ENCODE measurements at places on chromosomes 11 and 22.
A peak's percentile ranks its signal among the peaks of the same experiment; 100 is the strongest.

GRCh38 chr11:116837231-116838091 lies at the start of gene APOA1:
TSS of gene APOA1 (minus strand) at chr11:116837622. CDS start at chr11:116837387, 235 bp downstream.
- peak; percentile 83 for DNase-seq

- no peak for DNase-seq
Measured at GRCh38 chr11:64285885-64286800, 495 bp downstream of the GPR137 start.

DNA sequence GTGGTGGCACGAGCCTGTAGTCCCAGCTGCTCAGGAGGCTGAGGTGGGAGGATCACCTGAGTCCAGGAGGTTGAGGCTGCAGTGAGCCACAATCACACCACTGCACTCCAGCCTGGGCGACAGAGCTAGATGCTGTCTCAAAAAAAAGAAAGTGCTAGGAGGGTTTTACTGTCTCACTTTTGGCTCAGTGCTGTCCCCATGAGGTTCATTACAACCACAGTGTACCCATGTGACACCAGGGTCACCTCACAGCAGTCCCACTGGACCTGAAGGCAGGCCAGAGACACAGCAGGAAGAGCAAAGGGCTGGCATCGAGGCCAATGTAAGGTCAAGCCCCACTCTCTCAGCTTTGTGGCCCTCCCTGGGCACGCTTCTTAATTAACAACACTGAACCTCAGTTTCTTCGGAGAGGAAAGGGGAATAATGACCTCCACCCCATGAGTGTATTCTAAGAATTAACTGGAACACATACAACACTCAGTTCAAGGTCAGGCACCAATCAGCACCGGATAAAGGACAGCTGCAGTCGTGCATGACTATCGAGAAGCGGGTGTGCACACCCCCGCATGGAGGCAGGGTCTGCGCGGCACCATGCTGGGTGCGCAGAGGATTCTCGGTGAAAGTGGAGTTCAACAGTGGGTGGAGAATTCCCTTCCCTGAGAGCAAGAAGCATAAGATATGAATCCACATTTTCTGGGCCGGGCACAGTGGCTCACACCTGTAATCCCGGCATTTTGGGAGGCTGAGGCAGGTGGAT lies 30.9 kb upstream of the BAIAP2L2 start:
- DNase-seq = no peak

GRCh38 chr11:128405714-128406662 lies 181.4 kb downstream of the ETS1 start:
- peak; percentile 68 for DNase-seq

DNA sequence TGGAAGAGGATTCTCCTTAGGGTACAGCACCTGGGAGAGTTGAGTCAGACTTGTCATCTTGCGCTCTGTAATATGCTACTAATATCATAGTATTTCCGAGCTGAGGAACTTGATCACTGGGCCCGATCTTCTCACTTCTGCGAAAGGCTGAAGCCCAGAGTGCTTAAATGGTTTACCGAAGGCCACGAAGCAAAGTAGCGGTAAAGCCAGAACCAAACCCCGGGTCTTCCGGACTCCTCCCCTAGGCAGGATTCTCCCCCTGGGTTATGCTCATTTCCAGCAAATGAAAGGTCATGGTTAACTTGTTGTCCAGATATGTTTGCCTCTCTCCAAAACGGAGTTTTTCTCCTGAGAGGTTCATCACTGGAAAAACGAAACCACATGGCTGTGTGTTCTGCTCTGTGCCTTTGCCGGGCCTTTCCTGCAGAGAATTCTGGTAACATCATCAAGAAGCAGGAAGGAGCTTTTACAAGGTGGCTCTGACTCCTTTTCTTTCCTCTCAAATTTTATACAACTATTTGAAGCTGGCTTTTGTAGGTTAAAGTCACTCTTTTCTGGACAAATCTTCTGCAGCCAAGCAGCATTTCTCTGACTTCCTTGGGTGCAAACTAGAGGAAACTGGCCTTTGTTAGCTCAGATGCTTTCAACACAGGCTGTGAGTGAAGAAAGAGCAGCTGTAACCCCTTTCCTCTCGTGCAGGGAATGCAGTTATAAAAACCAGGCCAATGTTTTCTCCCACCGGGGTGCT lies 35.5 kb downstream of the UBASH3B start:
- DNase-seq = no peak

GRCh38 chr11:43035086-43035485 lies 276.7 kb upstream of the API5 start:
- DNase-seq = peak; percentile 65

GRCh38 chr11:80822308-80822707 lies 1381.5 kb upstream of the TENM4 start:
- no peak for DNase-seq

DNA sequence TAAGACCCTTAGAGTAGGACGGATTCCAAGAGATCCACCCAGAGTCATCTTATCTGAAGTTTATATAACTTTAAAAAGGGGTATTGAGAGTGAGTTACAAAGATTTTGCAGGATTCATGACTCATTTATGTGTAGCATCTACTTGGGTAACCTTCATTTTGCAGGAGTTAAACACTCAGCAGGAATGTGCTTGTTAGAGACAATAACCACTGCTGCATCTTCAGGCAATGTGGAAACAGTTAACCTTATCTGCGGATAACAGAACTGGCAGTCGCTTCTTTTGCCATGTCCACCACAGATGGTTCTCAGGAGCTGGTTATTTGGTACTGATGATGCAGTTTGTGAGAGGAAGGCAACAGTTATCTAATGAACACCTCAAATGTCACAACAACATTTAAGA lies 417.9 kb upstream of the DDI1 start:
- no peak for DNase-seq

- DNase-seq = no peak
Measured at GRCh38 chr22:30121960-30122359, 41.7 kb downstream of the HORMAD2 start.

GRCh38 chr11:97143463-97143862 lies 753.6 kb downstream of the JRKL start:
- DNase-seq = no peak

GRCh38 chr11:3184732-3185347 lies 19.7 kb upstream of the OSBPL5 start:
- DNase-seq = no peak

DNA sequence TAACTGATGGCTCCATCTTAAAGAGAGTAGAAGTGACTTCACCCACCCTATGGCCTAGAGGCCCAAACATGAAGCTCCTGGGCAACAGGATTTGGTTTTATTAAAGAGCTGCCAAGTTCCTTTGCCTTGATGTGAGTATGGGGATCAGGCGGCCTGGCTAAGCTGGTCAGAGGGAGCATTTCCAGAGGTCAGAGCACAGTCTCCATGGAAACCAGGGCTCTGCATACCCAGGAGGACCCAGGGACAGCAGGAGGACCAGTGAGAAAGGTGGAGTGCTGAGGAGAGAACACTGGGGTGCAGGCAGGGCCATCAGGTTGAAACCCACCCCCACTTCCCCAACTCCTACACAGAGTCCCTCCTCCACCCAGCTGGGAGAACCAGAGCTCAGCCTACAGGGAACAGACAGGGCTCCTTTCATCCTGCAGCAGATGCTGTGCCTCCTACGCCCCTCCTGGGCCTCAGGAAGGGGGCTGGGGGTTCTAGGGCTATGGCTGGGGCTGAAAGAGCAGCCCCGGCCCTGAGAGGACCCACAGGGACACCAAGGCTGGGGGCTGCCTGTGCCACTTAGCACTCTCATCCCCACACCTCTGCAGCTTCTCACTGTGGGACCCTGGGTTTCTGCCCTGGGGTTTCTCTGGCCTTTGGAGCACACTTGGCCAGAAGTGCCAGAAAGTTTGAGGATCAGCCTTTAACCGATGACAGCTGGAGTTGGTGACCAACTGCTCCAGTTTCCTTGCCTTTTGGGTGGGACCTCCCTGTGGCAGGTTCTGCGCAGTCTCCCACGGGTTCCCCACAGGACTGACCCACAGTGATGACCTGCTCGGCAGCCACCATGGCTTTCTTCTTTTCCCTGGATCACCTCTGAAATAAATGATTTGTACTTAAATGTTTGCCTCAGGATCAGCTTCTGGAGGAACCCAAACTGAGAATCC lies 13.8 kb upstream of the P2RY6 start:
- no peak for DNase-seq

DNA sequence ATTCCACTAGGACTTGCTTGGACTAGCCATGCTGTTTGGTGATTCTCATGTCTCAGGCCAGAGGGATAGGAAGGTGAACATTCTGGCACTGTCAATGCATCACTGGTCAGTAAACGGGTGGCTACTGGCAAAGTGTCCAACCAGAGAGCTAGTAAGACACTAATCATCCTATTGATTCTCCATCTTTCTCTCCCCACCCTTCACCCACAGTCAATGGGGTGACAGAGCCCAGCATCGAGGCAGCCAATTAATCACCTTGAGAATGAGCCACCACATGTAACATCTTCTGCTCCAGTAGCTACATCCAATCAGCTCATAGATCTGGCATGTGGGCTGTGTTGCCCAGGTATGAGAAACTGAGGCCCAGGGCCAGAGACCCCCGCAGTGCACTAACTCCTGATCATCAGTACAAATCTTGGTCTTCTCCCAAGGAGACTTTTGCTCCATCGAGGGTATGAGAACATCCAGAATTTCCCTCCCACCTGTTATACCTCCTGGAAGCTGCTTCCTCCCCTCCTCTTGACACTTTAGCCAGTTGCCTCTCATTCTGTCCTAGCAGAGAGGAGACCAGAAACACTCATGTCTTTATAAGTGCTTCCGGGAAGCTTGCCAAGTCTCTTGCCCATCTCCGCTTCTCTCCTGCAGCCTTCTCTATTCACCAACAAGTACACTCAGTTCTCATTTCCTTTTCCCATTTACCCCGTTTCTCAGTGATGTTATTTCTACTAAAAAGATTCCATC lies 17.0 kb downstream of the HTR3A start:
- DNase-seq = no peak

GRCh38 chr22:29998627-29999384 lies 81.5 kb upstream of the HORMAD2 start:
- DNase-seq = no peak

GRCh38 chr11:129364143-129364654 lies 11.4 kb upstream of the BARX2 start:
- DNase-seq = peak; percentile 96

- DNase-seq = no peak
Measured at GRCh38 chr11:117815262-117815803, 9.2 kb downstream of the FXYD2 start.

GRCh38 chr11:26201411-26201810 lies 130.5 kb upstream of the ANO3 start:
- no peak for DNase-seq

DNA sequence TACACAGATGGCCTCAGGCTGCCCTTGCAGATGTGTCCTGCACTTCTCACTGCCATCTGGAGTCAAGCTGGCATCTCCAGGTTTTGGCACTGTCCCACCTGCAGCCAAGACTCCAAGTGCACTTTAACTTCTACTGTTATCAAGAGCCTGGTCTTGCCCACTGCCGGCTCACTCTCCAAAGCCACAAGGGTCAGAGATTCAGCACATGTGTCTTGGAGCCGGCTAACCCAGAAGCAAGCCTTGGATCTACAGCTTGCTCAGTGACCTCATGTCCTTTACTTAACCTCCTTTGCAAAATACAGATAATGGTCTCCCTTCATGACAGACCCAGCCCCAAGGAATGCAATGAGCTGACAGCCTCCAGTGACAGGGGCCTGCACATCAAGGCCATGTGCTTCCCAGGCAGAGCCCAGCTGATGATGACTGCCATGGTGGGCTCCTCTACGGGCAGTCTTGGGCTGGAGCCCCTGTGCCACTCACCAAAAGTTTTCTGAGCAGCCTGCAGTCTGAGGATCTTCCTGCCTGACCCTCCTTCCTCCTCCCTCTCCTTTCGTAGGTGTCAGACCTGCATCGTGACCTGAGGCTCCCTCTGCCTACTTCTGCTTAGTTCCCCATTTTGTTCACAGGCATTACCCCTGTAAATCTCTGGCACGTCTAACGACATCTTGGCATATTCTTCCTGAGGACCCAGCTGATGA lies 9.0 kb downstream of the TP53AIP1 start:
- DNase-seq = no peak

DNA sequence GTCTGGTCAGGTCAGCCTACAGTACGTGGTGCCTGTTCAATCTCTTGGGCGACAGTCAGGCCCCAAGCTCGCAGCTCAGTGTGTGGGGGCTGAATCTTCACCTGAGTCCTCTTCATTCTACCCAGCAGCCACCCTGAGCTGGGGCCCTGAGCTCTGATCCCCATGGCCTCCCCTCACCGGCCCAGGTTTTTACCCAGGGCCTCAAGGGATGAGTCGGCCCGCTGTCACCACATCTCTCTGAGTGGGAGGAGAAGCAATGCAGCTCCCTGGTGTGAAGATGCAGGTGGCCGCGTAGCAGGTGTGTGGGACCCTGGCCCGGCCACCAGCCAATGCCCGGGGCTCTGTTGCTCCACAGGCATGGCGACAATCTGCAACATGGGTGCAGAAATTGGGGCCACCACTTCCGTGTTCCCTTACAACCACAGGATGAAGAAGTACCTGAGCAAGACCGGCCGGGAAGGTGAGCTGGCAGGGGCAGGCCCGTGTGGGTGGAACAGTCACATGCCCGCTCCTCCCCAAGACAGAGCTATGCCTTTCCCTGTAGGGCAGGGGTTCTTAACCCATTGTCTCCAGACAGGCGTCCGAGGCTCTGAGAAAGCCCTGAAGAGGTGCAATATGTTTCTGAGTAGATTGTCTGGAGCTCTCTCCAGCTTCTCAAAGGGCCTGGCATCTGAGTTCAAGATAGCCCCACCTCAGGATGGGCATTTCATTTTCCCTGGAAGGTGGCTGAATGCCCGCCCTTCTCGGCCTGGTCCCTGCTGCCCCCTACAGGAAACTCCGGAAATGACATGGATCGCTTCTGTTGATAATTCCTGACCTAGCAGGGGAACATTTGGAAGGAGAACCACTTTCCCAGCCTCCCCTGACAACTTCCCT lies 26.9 kb downstream of the POLR3H start:
- peak; percentile 65 for DNase-seq

GRCh38 chr11:24234822-24235508 lies 261.9 kb upstream of the LUZP2 start:
- DNase-seq = peak; percentile 28

GRCh38 chr22:29078869-29079207 lies 6.0 kb downstream of the KREMEN1 start:
- no peak for DNase-seq

- no peak for DNase-seq
Measured at GRCh38 chr11:8646873-8647272, 35.6 kb downstream of the TRIM66 start.

DNA sequence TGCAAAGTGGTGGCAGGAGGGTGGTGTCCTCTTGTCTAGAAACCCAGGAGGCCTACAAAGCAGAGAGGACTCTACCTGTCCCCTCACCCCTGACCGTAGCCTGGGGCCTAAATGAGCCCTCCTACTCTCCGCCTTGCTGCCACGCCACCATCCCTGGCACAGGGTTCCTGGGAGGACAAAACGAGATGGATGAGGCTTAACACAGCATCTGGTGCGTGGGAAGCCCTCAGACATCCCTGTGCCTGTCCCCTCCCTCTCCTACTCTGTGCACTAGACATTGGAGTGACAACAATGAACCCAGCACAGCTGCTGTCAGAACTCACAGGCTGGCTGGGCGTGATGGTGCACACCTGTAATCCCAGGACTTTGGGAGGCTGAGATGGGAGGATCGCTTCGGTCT lies 36.4 kb upstream of the DKK3 start:
- DNase-seq = no peak

Data from mesendoderm (in vitro differentiated cells).